ENCODE measurements at places on chromosomes 3 and 15.
A peak's percentile ranks its signal among the peaks of the same experiment; 100 is the strongest.

- no peak for DNase-seq
Observed at GRCh38 chr15:83207009-83207659, 489 bp downstream of the HDGFL3 start.

GRCh38 chr3:132843851-132844553 lies 121.8 kb upstream of the NPHP3 start:
- no peak for DNase-seq

GRCh38 chr15:80350941-80351610 lies 53.1 kb upstream of the ARNT2 start:
- no peak for DNase-seq

DNA sequence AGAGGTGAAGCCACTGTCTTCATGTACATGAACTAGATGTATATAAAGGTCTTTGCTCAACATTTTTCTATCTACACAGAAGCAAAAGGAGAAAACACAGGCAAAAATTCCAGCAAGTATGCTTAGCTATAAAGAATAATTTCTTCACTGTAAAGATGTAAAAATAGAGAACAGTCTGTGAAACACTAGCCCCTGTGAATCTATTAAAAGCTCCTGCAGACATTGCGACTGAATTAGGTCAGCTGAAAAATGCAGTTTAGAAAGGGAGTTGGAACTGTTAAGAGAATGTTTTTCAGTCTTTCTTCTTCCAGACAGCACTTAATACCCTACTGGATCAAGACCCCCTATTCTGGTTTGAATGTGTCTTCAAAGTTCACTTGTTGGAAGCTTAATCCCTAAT lies 291.5 kb downstream of the KBTBD8 start:
- no peak for DNase-seq

- DNase-seq, result peak; percentile 69
Observed at GRCh38 chr15:63752075-63752684, 81.6 kb downstream of the HERC1 start.

GRCh38 chr3:101270149-101270548 lies 50.2 kb downstream of the IMPG2 start:
- DNase-seq, result no peak

- DNase-seq, result peak; percentile 68
Observed at GRCh38 chr3:48960841-48961413, 29.1 kb upstream of the P4HTM start.

DNA sequence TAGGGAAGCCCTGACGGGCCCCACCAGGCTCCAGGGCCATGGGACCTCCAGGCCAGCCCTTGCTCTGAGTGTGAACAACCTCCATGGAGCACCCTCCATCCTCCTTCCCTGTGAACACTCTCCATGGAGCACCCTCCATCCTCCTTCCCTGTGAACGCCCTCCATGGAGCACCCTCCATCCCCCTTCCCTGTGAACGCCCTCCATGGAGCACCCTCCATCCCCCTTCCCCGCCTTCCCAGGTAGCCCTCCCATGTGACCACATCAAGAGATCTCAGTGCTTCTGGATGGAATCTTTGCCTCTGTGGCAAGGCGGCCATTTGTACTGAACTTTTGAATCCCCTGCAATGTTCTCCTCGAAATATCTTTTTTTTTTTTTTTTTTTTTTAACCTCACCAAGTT lies 66.5 kb downstream of the CHSY1 start:
- DNase-seq, result no peak

GRCh38 chr3:15475161-15475560 lies 46.3 kb downstream of the COLQ start:
- DNase-seq, result no peak

GRCh38 chr3:1892459-1892858 lies 206.2 kb upstream of the CNTN4 start:
- no peak for DNase-seq

- DNase-seq, result no peak
Observed at GRCh38 chr15:63539521-63539920, 35.1 kb downstream of the USP3 start.

DNA sequence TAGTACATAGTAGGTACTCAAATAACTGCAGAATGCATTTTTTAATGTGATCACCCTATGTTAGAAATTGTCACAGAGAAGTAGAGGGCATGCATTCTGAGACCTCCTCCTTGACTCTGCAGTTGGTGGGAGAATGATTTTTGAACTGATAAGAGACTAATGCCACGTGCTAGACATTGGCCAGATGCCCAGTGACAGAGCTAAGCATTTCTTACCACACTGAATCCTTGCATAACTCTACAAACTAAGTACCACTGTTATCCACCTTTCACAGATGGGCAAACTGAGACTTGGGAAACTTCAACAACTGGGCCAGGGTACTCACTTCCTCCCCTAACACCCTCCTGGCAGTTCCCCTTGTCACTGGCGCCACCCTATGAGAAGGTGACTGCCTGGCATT lies 33.5 kb upstream of the SPATA12 start:
- peak; percentile 58 for DNase-seq

- DNase-seq, result peak; percentile 98
Observed at GRCh38 chr3:196650740-196651311, 11.3 kb downstream of the NRROS start.

All from fibroblast of mammary gland (primary cell).